CD4-positive, alpha-beta T cell treated with Interleukin-4 for 4 hours (primary cell): ENCODE measurements at places on chromosomes 5 and 9.

- DNase-seq = no peak
Measured at GRCh38 chr9:132383462-132383883, 23.2 kb downstream of the TTF1 start.

GRCh38 chr5:151214614-151215545 is 9.0 kb downstream of the CCDC69 start:
- DNase-seq = peak; percentile 45

DNA sequence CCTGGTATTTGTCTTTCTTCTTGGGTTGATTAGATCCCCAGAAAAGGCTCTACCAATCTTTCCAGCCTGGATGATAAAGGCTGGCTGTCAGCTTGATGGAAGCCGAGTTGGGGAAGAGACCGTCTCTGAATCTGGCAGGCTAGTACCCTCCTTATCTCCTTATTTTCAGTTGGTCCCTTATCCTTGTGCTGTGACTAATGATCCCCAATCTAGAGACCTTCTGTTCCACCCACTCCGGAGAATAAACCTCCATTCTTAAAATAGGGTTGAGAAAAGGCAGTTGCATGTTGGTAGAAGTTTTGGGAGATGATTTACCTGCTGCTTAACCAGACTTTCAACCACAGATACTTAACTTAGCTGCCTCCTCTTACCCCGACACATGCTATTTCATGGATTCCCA is 52.3 kb downstream of the PRKACG start:
- DNase-seq = no peak

DNA sequence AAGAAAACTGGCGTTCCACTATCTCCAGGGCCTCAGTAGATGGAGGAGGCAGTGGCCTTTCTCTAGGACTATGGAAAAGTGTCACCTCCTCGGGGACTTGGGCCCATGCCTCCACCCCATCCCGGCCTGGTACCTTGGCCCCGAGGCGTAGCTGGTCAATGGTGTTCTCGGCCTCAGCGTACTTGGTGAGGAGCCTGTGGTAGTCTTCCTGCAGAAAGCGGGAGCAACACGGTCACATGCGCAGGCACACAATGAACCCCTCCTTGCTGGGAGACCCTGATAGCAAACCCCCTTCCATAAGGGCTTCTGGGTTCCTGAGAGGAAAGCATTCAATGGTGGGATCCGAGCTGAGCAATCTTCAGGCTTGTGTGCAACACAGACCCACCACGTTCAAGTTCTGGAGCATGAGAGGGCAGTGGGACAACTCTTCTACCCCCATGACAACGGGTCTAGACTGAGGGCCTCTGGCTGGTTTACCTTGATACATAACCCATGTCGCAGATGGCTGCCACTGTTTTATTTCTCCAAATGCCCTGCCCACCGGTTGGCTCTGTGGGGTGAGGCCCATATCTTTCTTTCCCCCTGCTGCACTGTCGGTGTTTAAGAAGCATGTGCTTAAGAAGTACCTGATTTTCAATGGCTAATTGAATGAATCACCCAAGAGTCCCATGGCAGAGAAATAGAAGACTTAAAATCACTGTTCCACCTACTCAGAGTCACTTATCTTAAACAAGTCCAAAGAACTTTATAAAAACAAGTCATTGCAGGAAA is 13.6 kb downstream of the AKNA start:
- DNase-seq = no peak

- DNase-seq = no peak
Measured at GRCh38 chr5:168529374-168530234, 499 bp downstream of the FBLL1 start.

DNA sequence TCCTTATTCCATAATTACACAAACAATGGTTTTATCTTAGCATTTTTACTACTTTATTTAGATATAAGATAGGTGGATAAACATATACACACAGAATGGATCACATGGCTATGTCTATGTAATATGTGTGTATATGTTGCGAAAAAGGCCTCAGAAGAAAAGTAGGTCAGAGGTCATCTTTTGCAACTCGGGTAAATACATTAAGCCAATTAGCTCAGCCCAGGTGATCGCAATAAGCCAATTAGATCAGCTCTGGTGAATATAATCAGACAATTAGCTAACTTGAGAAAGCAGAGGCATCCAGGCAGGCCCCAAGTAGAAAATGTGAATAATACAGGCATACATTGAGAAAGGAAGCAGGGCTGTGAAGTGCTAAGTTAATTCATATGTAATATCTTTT is 24.3 kb downstream of the SLCO4C1 start:
- DNase-seq = no peak
